Esophagus muscularis mucosa (tissue), 4 donors: ENCODE measurements at places on chromosomes 13 and 19. TPM values are rescaled to one million over a fixed set of nuclear protein-coding genes. Genes with fewer than 3 reads are reported as not detected.

GRCh38 chr19:51693260-51693659, at the start of gene SPACA6:
TSS of gene SPACA6 (plus strand) at chr19:51693330. CDS start at chr19:51693527, 197 bp downstream.
- DNase-seq: no peak

- no peak for DNase-seq
Observed at GRCh38 chr19:49688531-49689132, 762 bp upstream of the ADM5 start.

DNA sequence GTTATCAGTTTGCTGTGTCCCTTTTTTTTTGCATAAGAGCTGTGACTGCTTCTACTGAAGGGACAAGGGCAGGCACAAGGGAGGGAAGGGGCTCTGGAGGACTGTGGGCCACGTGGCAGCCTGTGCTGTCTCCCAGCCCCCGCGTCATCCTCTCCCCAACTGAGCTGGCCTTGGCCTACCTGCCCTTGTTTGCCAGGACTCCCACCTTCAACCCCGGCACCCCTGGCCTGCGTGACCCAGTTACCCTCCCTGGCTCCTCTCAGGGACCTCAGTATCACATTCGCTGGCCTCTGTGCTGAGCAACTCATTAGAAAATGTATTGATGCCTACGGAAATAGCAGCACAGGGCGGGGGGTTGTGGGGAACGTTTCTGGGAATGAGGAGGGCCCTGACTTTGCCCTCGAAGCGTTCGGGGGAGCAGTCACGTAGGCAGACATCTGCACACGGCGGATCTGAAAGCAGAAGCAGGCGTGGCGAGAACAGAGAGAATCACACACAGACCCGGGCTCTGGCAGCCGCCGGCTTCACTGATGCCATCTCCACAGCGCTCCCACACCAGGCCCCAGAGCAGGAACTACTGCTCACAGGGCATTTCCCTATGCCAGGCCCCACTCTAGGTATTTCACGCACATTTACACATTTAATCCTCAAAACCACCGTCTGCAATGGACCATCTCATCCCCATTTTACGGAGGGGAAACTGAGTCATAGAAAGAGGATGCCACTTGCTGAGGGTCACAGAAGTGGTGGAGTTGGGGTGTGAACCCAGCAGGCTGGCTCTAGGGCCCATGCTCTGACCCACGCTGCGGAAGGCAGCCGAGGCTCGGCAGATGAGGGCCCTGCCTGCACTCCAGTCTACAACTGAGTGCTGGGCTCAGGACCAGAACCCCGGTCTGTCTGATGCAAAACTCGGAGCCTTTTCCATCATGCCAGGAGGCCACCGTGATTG, 5.7 kb upstream of the ATF5 start:
- no peak for DNase-seq

GRCh38 chr13:74920361-74920760, 561.6 kb downstream of the TBC1D4 start:
- DNase-seq: no peak

DNA sequence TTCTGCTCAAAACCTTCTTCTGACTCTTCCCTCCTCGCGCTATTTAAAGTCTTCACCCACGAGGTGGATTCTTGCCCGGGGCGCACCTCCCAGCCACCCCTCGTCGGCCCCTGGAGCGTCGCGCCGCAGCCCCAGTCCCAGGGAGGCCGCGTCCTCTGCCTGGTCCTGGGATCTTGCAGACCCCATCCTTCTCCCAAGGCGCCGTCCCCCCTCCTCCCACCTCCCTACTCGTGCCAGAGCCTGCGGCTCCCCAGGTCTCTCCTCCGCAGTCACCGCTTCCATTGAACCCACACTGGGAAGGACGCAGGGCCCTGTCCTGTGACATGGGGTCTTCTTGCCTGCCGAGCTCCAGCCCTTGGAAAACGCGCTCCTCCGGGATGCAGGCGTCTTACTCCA, 486 bp downstream of the ZNF808 start:
- DNase-seq: no peak

- DNase-seq: no peak
Observed at GRCh38 chr13:99993660-99994637, 12.4 kb downstream of the ZIC2 start.

DNA sequence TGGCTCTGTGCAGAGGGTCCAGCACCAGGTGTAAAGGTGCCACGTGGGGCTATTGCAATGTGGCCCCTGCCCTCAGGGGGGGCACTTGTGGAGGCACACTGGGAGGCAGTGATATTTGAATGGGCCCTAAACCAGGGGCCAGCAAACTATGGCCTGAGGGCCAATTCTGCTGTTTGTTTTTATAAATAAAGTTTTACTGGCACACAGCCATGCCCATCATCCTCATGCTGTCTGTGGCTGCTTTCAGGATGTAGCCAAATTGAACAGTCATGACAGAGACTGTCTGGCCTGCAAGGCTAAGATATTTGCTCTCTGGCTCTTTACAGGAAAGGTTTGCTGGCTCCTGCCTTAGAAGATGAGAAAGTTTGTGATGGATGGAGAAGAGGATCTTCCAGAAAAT, 33.9 kb upstream of the RANBP3 start:
- no peak for DNase-seq

GRCh38 chr13:29438769-29439168, 156.7 kb downstream of the SLC7A1 start:
- DNase-seq: no peak

- no peak for DNase-seq
Observed at GRCh38 chr13:51191743-51192142, 30.5 kb upstream of the FAM124A start.

DNA sequence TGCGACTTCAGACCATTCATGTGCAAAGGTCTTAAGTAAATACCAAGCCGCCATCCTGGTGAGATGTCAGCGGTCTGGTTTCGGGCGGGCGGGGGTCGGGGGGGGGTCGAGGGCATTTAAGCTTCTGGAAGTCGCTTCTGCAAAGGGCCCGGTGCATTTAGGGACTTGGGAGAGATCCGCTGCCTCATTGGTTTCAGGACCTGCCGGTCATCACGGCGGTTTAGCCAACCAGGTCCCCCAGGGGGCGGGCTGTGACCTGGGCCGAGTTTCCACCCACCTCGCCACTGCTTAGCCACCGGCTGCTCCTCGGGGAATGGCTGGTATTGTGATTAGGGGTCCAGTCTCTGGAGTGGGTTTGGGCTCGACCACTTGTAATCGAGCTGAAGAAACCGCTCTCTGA, 7.8 kb downstream of the ANKLE1 start:
- DNase-seq: peak; percentile 91

GRCh38 chr13:63636316-63636993, 2220.8 kb upstream of the PCDH20 start:
- no peak for DNase-seq

DNA sequence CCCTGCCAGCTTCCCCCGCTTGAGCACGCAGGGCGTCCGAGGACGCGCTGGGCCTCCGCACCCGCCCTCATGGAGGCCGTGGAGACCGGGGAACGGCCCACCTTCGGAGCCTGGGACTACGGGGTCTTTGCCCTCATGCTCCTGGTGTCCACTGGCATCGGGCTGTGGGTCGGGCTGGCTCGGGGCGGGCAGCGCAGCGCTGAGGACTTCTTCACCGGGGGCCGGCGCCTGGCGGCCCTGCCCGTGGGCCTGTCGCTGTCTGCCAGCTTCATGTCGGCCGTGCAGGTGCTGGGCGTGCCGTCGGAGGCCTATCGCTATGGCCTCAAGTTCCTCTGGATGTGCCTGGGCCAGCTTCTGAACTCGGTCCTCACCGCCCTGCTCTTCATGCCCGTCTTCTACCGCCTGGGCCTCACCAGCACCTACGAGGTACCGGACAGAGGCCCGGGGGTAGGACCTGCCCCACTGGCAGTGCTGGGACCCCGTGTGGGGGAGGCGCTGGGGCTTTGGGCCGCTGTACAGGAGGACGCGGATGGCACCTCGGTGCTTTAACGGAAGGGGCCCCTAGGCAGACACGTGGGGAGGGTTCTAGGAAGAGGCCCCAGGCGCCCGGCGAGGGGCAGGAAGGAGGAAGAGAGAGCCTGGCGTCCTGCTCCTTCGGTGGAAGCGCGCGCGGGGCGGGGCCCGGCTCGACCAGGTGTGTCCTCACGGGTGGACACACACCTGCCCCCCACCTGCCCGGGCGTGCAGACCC, 681 bp downstream of the SLC5A5 start:
- no peak for DNase-seq

DNA sequence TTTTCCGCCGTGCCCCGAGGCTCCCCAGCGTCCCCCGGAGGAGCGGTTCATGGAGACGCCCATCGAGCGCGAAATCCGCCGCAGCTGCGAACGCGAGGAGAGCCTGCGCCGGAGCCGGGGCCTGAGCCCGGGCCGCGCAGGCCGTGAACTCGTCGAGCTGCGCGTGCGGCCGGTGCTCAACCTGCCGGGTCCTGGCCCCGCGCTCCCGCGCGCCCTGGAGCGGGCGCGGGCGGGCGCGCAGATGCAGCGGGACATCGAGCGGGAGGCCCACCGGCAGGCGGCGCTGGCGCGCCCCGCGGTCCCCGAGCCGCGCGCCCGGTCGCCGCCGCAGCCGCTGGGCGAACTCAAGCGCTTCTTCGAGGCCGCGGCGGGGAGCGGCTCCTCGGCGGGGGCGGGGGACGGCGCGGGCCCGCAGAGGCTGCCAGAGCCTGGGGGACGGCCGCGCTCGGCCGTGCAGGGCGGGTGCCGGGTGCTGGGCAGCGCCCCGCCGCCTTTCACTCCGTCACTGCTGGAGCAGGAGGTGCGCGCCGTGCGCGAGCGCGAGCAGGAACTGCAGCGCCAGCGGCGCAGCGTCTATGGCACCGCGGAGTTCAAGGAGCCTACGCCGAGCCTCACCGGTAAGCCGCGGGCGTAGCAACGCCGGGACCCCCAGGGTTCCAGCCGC, 807 bp downstream of the MISP3 start:
- DNase-seq: no peak

DNA sequence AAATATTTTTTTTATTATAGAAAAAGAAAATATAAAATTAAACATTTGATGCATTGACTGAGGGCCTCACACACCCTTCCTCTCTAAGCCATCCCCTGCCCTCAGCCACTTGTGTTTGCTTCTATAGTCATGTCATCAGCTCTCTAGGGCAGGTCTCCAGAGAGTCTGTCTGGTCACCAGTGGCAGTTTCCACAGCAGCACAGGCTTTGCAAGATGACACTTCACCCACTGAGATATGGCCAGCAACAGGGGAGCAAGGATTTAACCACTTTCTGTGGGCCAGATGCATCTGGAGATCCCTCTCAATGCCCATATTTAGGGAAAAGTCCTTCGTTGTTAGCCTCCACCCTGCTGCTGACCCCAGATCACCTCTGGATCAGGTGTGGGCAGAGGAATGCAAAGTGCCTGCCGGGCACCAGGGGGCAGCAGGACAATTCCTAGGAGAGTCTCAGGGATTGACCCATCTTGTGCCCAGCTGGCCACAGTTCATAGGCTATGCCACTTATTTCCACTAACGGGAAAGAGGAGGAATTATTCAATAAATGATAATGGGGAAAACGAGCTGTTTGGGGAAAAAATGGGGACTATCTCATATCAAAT, 4.8 kb downstream of the ABCC4 start:
- DNase-seq: no peak

DNA sequence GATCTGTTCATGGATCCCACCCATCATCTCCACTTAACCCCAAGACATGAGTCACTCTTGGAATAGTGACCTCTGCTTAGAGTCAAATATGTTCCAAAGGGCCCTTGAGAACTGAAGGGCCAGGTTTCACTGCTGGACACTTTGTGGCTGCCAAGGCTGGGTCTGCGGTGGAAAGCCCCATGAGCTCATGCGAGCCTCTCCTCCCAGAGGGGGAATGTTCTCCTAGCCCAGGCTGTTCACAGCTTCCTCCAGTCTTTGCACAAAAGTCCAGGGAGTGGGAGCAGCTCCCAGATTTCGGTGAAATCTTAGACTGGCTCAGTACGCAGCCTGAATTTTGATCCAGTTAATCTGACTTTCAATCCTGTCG, 732 bp upstream of the DCLK1 start:
- DNase-seq: no peak

DNA sequence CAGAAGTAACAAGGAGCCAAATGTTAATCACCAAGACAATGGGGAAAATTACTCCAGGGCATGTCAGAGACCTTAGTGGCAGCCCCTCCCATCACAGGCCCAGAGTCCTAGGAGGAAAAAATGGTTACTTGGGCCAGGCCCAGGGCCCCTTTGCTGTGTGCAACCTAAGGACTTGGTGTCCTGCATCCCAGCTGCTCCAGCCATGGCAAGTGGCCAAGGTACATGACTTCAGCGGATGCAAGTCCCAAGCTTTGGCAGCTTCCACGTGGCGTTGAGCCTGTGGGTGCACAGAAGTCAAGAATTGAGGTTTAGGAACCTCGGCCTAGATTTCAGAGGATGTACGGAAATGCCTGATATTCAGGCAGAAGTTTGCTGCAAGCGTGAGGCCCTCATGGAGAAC, 46.7 kb downstream of the OR10H4 start:
- DNase-seq: peak; percentile 81

DNA sequence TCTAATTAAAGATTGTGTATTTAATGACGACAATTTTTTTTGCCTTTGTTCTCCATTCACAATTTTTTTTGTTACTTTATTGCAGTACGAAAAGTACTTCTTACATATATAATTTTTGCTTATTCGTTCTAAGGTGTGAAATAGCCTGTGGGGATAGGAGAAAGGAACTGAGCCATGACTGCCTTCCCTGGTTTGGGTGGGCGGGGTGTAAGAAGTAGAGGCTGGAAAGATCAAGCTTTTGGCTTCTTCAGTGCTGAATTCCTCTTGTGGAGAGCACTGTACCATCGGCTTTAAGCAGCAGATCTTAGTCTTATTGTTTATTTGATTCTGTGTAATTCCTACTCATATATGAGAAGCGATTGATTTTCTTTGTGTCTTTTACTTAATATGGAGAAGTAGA, 115.8 kb downstream of the NBEA start:
- DNase-seq: no peak

DNA sequence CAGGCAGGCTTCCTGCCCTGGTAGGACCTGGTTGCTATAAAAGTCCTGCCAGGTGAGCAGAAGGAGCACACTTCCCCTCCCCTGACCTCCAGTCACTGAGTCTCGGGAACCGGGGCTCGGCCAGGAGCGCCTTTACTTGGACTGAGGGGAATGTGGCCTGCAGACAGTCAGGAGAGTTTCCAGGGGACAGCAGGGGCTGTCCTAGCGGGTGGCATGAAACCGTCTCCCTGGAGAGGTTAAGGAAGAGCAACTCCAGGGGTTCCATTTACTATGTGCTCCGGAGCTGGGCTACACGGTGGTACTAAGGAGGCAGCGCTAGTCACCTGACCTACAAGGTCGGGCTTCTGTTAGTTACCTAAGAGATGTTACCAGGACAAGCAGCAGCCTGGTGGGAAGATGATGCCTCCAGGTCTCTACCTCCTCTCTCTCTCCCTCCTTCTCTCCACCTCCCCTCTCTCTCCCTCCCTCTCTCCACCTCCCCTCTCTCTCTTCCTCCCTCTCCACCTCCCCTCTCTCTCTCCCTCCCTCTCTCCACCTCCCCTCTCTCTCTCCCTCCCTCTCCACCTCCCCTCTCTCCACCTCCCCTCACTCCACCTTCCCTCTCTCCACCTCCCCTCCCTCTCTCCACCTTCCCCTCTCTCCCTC, 4.1 kb upstream of the CNOT3 start:
- no peak for DNase-seq

SIGLEC5 gene
- 1.2 TPM for total RNA-seq

IFNL3 gene
- total RNA-seq: not detected

SLC15A1 gene
- total RNA-seq: not detected

PRTN3 gene
- not detected for total RNA-seq

FFAR3 gene
- not detected for total RNA-seq

ZNF69 gene
- total RNA-seq: 3.8 TPM

GPR4 gene
- total RNA-seq: 4.1 TPM

BBC3 gene
- 14.1 TPM for total RNA-seq
